Stimulated activated CD4-positive, alpha-beta T cell treated with anti-CD3 and anti-CD28 coated beads, Interleukin-1b, Interleukin-23, amount 100 ng/mL, for 4 hours (primary cell): ENCODE measurements at places on chromosomes 4 and X.

- DNase-seq, result no peak
Measured at GRCh38 chr4:173666-174314, 49.5 kb downstream of the ZNF718 start.

GRCh38 chr4:5782829-5783476 lies 72.0 kb downstream of the EVC start:
- no peak for DNase-seq

GRCh38 chrX:57445076-57445475 lies 146.7 kb upstream of the ZXDB start:
- no peak for DNase-seq

GRCh38 chr4:4401036-4401435 lies 14.1 kb downstream of the NSG1 start:
- no peak for DNase-seq

- DNase-seq, result peak; percentile 81
Measured at GRCh38 chrX:48918643-48919340, at the start of gene PIM2. TSS of gene PIM2 (minus strand) at chrX:48919024. CDS start at chrX:48918834, 190 bp downstream.

DNA sequence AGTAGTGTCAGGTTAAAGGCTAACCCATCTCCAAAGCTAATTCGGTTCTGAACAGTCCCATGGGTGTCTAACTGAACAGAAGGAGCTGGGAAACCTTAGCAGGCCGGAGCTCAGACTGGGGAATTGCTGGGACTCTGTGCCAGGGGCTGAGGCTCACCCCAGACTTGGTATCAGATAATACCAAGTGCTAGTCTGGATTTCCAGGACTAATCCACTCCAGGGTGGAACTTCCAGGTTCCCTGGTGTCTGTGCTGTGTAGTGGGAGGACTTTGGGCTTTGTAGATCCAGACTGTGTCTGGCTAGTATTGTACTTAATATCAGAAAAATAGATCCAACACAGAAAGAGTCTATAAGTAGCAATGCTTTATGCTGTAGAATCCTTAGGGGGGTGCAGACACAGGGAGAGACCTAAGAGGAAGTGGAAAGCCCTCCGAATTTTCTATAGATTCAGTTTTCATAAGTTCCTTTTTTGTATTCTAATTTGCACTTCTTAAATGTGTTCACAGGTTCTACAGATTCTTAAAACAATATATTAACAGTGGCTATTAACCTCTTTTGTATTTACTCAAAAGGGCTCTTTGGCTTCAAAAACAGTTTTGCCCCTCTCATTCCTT lies 4.1 kb downstream of the ZNF827 start:
- no peak for DNase-seq

- DNase-seq, result no peak
Measured at GRCh38 chrX:97547877-97548578, 664.3 kb downstream of the RPA4 start.

- DNase-seq, result no peak
Measured at GRCh38 chr4:96170198-96170597, 330.3 kb downstream of the PDHA2 start.

- DNase-seq, result no peak
Measured at GRCh38 chr4:80035336-80035735, 37.7 kb downstream of the ANTXR2 start.

- DNase-seq, result no peak
Measured at GRCh38 chr4:76449833-76450232, 14.8 kb downstream of the SHROOM3 start.

DNA sequence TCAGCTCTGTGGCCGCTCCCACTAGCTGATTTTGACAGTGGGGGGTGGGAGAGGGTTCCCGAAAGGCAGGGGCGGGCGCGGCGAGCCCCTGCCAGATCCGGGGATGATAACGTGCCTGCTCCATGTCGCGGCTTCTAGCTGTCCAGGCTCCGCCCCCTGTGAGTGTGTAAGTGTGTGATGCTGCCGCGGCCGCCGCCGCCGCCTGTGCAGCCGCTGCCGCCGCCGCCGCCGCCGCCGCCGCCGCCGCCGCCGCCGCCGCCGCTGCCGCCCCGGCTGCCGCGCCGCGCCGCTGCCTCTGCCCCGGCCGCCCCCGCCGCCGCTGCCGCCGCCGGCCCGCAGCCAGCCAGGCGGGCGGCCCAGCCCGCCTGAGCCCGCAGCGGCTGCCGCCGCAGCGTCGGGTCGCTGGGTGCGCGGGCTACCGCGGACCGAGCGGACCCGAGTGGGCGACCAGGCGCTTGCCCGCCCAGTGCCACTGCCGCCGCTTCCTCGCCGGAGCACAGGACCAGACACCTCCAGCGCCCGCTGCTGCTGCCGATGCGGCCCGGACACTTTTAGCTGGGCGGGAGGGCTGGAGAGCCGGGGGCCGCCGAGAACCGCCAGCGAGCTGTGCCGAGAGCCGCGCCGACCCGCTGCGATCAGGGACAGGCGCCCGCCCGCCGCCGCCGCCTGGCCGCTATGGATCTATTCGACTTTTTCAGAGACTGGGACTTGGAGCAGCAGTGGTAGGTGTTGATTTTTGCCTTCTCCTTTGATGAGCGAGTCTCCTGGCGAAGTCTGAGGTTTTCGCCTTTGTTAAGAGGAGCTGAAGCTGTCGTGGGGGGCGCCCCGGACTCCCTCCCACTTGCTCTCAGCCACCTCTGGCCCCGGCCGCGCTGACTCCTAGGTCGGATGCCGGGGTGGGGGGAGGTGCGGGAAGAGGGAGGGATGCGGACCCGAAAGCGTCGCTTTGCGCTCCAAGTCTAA lies at the start of gene AFF2:
Gene AFF2, plus strand, starts transcription at position 195 of the 963 bp plus-strand sequence. Its CDS starts 481 bp downstream, at position 676.
- peak; percentile 21 for DNase-seq

GRCh38 chrX:11100281-11101035 lies 10.7 kb upstream of the HCCS start:
- no peak for DNase-seq

GRCh38 chrX:28998609-28999135 lies 411.4 kb downstream of the IL1RAPL1 start:
- DNase-seq, result no peak

GRCh38 chr4:18441203-18441590 lies 419.6 kb upstream of the LCORL start:
- no peak for DNase-seq

DNA sequence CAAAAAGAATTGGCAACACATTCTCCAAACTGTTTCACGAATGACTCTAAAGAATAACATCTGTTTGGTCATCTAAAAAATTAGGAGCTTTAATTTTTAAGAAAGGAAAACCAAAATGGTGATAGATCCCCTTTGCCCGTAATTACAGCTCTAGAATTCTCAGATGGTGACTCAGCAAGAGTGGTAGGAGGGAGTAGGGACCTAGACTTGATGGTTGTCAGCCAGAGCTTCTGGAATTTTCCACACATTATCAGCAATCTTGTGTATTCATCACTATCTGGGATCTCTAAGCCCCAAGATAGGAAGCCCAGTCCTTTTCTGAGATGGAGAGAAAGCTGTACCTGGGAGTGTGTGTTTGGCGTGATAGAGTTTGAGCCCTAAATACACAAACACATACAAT lies 103.9 kb upstream of the RAB40AL start:
- no peak for DNase-seq

DNA sequence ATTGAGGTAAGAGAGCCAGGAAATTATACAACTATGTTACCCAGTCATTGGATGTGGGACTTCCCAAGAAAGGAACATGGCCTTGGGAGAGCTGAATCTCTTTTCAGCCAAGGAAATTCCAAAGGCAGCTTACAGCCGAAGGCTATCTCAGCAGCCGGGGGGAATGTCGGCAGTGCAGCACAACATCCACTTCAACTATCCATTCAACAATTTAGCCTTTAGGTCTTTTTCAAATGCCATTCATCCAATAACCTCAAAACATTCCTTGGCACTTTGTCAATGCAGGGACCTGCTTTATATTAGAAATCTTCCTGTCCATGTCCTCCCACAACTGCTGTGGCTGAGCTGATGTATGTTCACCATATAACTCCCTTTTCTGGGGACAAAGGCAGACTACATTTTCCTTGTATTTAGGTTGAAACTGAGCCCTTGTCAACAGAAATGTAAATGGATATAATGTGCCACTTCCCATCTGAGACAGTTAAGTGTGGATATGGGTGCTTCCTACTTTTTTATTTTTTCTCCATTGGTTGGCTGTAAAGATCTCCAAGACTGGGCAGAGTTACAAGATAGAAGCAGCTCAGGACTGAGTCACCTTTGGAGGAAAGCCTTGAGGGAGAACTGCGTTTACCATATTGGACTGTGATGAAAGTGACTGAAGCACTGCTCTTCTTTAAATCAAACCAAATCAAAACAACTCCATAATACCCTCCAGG lies 94.8 kb downstream of the GPRIN3 start:
- no peak for DNase-seq

DNA sequence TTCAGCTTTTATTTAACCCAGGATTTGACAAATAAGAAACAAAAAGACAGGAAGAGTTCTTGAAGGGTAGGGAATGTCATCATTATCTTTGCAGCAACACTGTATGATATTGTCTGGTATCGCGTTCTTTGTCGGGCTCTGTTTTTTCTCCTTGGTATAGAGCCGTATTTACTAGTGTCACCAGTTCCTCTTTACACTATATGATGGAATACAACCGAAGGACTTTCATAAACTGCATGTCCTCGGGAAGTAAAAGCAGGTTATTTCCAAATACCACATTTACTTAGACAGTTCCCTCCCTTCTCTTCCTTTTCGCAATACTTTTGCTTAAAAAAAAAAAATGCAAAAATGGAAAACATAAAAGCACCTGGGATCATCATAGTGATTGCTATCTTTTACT lies 96.6 kb upstream of the IL13RA1 start:
- no peak for DNase-seq
